GM23248 (cell line): ENCODE measurements at places on chromosomes 1 and 21. TPM values are rescaled to one million over a fixed set of nuclear protein-coding genes. Genes with fewer than 3 reads are reported as not detected.

- no peak for DNase-seq
Measured at GRCh38 chr21:35818597-35818996, 241.7 kb downstream of the SETD4 start.

DNA sequence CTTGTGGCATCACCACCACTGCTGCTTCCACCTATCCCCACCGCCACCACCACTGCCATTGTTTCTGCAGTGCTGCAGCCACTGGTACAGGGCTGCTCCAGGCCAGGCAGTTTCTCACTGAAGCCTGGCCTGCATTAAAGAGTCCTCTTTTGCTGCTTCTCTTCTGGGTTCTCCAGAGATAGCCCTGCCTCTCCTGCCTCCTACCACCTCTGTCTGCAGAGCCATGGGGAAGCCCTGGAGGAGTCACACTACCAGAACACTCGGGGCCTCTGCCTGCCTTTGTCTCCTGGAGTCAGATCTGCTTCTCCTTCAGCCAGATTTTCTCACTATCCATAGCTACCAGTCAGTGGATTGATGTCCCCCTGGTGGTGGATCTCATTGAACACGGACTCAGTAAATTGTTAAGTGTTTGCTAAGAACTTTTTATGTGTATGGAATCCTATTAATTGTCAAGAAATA is 37.7 kb upstream of the DDAH1 start:
- DNase-seq, result peak; percentile 70

DNA sequence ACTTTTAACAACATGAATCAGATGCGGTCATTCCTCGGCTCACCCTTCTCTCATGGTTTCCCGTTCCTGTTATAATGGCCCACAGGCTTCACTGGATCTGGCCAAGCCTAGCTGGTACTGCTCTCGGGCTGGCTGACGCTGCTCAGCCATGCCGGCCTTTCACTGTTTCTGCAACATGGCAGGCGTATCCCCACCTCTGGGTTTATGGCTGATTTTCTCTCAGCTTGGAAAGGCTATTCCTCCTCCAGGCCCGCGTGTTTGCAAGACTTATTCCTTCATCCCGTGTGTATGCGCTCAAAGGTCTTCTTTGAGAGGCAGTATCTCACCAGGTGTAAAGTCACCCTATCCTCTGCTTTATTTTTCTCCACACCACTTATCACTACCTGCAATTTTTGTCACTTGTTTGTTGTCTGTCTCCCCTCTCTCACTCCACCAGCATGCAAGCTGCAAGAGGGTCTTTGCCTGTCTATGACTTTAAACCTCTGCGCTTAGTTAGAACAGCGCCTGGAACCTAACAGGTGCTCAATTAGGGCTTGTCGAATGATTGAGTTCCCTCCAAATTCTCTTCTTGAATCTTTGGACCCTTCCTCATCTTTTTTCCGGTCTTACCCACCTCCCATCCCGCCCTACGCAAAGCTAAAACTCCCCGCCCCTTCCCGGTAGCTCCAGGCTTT is 491 bp upstream of the RAP1A start:
- DNase-seq, result no peak

TMEM81 gene
- 0.51 and 2.2 TPM in 2 replicates for total RNA-seq

SSU72 gene
- 60.8 and 69.2 TPM in 2 replicates for total RNA-seq
